ENCODE measurements at places on chromosomes 7 and 10.

GRCh38 chr10:110415809-110416208, 81.9 kb upstream of the DUSP5 start:
- DNase-seq: no peak

- DNase-seq: no peak
These were observed 41.2 kb upstream of the PLPP4 start for GRCh38 chr10:120415709-120416330.

GRCh38 chr10:78378192-78378591, 344.5 kb downstream of the RPS24 start:
- DNase-seq: no peak

GRCh38 chr10:30390207-30390606, 41.1 kb upstream of the MTPAP start:
- DNase-seq: no peak

GRCh38 chr10:119754085-119754484, 28.2 kb downstream of the INPP5F start:
- peak; percentile 10 for DNase-seq

- no peak for DNase-seq
These were observed 228.5 kb downstream of the SLC25A13 start for GRCh38 chr7:96093435-96093834.

Measured in NCI-H526 (cell line).